Stomach (tissue), 19 donors: ENCODE measurements at places on chromosomes 5 and 9. TPM values are rescaled to one million over a fixed set of nuclear protein-coding genes. Genes with fewer than 3 reads are reported as not detected.

DNA sequence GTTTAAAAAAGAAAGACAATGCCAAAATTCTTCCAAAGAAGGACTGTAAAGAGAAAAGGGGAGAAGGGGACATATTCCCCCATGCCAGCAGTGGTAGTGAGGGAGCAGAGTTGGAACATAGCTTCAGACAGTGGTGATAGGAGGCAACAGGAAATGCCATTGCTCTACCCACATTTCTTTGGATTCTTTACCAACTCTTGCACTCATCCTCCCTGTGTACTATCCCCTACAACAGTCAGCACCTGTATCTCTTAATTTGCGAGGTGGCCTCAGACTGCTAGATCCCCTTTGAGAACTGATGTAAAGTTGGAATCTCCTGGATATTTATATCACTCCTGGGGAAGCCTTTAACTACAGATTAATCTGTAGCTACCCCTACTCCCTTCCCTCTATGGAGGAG, 320.6 kb upstream of the PTGER4 start:
- no peak for DNase-seq

The CD180 gene
- total RNA-seq, result 1.2 TPM

GRCh38 chr5:127916885-127917573, 166.5 kb upstream of the SLC12A2 start:
- DNase-seq, result peak; percentile 53

- DNase-seq, result no peak
These were observed 188.5 kb upstream of the CCNG1 start for GRCh38 chr5:163248871-163249270.

The APBA1 gene
- total RNA-seq, result 3.6 TPM

- no peak for DNase-seq
These were observed 19.1 kb downstream of the CREBRF start for GRCh38 chr5:173075137-173075843.

The SGCD gene
- 8.0 TPM for total RNA-seq

The MCC gene
- total RNA-seq, result 8.4 TPM

GRCh38 chr9:37582548-37583157, 6.5 kb upstream of the FBXO10 start:
- DNase-seq, result no peak

GRCh38 chr9:14906000-14906399, 4.2 kb downstream of the FREM1 start:
- DNase-seq, result no peak
